ENCODE measurements at places on chromosomes 11 and 22. TPM values are rescaled to one million over a fixed set of nuclear protein-coding genes. Genes with fewer than 3 reads are reported as not detected.

RDX gene
- total RNA-seq: 80.5 TPM

VWCE gene
- 0.41 TPM for total RNA-seq

MYEOV gene
- total RNA-seq: 1.3 TPM

CHEK1 gene
- total RNA-seq: 9.1 TPM

SHANK3 gene
- 10.1 TPM for total RNA-seq

MPZL2 gene
- total RNA-seq: 27.2 TPM

SERPING1 gene
- total RNA-seq: 20.8 TPM

SCT gene
- 21.6 TPM for total RNA-seq

SLC17A6 gene
- not detected for total RNA-seq

TMX2 gene
- 34.8 TPM for total RNA-seq

PHF21B gene
- 0.21 TPM for total RNA-seq

TTC17 gene
- 127 TPM for total RNA-seq

MMP8 gene
- 0.51 TPM for total RNA-seq

HYOU1 gene
- 52.7 TPM for total RNA-seq

PLA2G6 gene
- total RNA-seq: 15.3 TPM

SAMM50 gene
- 59.8 TPM for total RNA-seq

P2RX3 gene
- not detected for total RNA-seq

SUSD2 gene
- 0.82 TPM for total RNA-seq

NTM gene
- total RNA-seq: 12.1 TPM

All from tongue (tissue), 3 donors.